ENCODE measurements at places on chromosomes 7 and 10.
A peak's percentile ranks its signal among the peaks of the same experiment; 100 is the strongest.

DNA sequence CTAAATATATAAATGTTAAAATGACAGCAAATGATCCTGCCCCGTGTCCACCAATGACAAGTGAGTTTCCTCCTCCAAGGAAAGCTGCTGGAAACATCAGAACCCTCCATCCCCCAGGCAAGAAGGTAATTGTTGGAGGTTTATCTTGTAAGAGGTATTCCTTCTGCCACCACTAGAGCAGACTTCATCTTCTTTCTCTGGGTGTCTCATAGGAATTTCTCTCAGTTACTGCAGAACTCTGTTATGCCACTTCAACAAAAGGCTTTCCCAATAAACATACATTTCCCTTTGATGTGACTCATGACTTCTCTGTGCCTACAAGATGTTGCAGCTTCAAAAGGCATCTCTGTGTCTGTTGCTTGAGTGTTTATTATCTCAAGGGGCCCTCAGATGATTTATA, 279.1 kb downstream of the BMPER start:
- no peak for DNase-seq

DNA sequence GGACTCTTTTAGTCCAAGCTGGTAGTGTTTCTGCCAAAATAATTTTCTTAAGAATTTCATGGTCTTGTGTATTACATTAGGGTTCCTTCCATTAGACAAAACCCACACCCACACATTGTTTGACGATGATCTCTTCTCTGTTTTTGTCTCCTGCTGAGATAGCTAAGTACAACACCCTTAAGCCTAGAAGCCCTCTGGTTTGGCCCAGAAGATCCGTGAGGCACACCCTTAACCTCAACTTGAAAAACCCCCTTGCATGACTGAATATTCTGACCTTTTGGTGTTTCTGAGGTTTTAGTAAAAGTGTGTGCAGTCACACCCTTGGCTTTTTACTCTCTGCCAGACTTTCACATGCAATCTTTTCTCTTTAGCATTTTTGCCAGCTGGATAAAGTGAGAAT, 29.3 kb upstream of the ERCC6 start:
- no peak for DNase-seq

- DNase-seq = peak; percentile 13
Observed at GRCh38 chr7:83267141-83267631, 104.5 kb upstream of the PCLO start.

- DNase-seq = no peak
Observed at GRCh38 chr7:93148727-93149126, 542 bp upstream of the SAMD9L start.

GRCh38 chr7:148883266-148884048, 634 bp downstream of the EZH2 start:
- DNase-seq = no peak

DNA sequence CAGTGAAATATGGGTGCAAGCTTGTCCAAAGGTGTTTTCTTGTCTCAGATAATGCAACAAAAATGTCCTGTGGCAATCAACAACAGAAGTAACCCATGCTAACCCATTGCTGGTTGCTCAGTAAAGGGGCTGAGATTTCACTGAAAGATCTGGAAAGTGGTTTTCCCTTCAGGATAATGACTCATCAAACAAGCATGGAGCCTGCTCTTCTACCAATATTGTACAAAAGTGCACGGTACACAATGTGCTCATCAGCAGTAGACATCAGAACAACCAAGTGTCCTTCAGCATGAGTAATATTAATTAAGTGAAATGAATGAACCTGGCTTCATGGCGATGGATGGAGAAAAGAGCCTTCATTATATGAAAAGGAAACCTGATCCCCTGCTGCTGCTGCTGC, 287.1 kb upstream of the NEBL start:
- DNase-seq = peak; percentile 67

DNA sequence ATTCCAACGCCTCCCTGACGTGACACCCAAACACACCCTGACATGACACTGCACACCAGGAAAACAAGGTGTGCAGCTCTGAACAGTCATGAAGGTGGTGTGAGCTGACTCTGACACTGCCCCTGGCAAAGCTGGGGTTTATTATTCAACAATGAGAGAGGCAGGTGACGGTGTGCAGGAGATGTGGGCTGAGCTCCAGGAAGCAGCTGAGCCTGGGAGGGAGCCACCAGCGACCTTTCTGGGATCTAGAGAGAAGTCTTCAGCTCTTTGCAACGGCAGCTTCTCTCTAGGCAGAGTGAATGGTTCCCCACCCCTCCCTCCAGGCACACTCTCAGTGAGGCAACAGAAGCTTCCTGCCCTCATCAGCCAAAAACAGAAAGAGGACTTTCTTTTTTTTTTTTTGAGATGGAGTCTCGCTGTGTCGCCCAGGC, 65.6 kb downstream of the SH3PXD2A start:
- DNase-seq = no peak

- no peak for DNase-seq
Observed at GRCh38 chr7:136956671-136957070, 88.2 kb downstream of the CHRM2 start.

GRCh38 chr10:33224251-33224965, 110.1 kb downstream of the NRP1 start:
- DNase-seq = no peak

GRCh38 chr7:148738737-148739535, 40.2 kb downstream of the CUL1 start:
- DNase-seq = no peak

- DNase-seq = no peak
Observed at GRCh38 chr7:25887795-25888559, 264.0 kb upstream of the NFE2L3 start.

DNA sequence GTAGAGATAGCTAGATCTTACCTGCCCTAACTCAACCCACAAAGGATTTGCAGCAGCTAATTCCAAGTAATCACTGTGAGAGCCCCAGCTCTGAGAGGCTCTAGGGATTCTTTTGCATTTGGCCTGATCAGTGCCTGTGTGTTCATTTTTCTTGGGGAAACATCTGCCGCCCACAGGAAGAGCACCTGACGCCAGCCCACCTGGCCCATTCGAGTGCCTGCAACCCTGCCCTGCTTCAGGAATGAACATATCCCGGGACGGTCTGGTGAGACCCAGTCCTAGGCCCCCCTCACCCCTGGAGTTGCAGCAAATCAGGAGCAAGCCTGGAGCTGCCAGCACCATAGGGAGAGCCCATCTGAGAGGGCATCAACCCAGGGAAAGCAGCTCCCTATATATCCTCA, 38.8 kb downstream of the GSDME start:
- DNase-seq = no peak

DNA sequence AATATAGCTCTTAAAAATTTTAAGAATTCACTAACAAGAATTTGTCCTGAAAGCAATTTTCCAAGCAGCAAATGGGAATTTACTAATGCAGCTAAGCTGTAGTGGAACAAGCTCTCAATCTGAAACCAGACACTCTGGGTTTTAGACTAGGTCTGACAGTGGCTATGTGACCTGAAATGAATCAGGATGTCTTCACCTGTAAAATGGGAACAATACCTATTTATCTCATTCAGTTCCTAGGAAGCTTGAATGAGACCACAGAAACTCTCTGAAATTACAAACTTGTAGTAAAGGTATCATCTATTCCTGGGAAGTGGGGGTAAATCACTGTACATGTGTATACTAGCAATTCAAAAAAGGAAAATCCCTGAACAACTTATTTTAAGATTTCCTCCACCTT, 1.2 kb downstream of the DNAJC2 start:
- no peak for DNase-seq

DNA sequence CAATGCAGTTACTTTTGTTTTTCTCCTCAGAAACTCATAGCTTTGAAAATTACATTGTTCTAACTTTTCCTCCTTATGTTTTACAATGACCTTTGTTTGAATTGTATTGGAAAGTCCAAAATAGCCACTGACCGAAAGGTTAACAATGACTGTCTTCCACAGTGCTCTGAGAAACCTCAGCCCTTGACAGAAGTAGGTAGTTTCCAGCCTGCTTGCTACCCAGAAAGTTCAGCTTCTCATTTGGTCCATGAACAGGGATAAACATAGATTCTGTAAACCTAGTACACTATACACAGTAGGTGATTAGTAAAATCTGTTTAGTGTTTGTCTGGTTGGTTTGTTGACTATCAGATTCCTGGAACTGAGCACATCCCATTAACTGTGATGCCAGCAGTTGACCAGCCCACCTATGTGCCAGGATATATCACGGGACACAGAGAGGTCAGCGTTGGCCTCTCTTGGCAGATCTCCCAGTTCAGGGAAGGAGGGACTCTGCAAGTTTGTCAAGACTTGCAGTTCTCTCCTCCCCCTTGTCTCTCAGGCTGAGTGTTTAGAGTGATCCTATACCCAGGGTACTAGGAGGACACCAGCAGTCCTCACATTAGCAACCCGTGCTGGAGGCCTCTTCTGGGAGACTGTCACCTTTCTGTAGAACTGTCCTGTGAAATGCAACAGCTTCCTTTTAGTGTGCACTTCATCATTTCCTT, 297.6 kb downstream of the ARHGAP12 start:
- DNase-seq = no peak

DNA sequence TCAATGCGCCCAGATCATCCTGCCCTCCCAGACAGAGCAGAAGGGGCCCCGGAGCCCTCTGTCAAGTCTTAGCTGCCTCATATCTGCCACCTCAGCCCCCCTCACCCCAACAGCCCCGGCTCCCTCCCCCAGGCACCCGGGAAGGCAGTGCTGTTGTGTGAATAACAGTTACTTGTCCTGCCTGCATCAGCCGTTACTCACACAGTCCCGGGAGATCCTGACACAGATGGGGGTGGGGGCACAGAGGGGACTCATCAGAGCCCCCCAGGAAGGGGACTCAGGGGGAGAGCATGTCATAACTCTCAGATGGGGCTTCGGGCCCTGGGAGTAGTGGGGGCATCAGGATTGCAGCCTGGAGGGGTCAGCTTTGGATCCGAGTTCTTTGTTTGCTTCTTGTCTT, 12.4 kb upstream of the SERPINE1 start:
- DNase-seq = no peak

DNA sequence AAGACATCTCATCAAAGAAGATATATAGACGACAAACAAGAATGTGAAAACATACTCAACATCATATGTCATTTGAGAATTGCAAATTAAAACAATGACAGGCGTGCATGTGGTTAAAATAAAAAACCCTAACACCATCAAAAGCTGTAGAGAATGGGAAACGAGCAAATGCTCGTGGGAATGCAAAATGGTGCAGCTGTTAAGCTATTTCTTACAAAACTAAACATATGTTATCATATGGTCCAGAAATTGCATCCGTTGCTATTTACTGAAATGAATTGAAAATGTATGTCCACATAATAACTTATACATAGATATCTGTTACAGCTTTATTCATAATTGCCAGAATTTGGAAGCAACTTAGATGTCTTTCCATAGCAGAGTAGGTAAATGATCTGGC, 574.4 kb downstream of the TNS3 start:
- no peak for DNase-seq

GRCh38 chr7:88927-89231, 103.5 kb upstream of the FAM20C start:
- DNase-seq = no peak

GRCh38 chr10:26435852-26436251, 2.3 kb upstream of the APBB1IP start:
- DNase-seq = no peak

- DNase-seq = no peak
Observed at GRCh38 chr10:107362306-107362705, 197.8 kb upstream of the SORCS1 start.

- DNase-seq = no peak
Observed at GRCh38 chr10:49448924-49449323, 53.0 kb upstream of the DRGX start.

GRCh38 chr7:99898023-99898357, 21.2 kb upstream of the OR2AE1 start:
- DNase-seq = no peak

- peak; percentile 37 for DNase-seq
Observed at GRCh38 chr10:17445400-17445998, 8.9 kb downstream of the ST8SIA6 start.

- DNase-seq = no peak
Observed at GRCh38 chr10:6958711-6959110, 378.6 kb upstream of the PRKCQ start.

DNA sequence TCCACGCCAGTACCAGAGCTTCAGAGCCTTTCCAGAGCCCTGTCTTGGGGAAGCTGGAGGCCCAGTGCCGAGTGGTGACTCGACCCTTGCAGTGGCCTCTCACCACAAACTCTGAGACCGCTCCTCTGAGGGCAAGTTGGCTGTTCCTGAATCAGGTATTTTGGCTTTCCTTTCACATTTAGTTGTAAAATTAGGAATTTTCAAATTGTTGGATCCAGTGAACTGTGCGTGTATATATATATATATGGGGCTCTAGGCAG, 128.7 kb upstream of the UNC5B start:
- no peak for DNase-seq

- DNase-seq = no peak
Observed at GRCh38 chr7:113120647-113121046, 2.3 kb upstream of the SMIM30 start.

DNA sequence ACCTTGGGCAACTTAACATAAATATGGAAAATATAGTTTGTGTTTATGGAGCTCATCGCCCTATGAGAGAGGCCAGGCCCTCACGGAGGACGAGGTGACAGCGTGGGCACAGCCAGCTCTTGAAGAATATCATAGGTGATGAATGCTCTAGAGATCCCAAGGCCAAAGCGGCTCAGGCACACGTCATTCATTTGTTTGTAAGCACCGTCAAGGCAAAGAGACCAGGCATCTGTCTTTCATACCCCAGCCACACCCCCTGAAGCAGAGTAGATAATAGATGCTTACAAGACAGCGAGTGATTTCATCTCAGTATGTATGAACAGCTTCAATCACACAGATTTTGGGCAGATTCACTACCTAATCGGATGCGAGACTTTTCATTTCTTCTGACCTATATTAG, 242.1 kb upstream of the C7orf33 start:
- DNase-seq = no peak

GRCh38 chr10:22491931-22492615, 146.8 kb downstream of the SPAG6 start:
- DNase-seq = no peak

- DNase-seq = no peak
Observed at GRCh38 chr10:81027223-81027622, 489.5 kb downstream of the SH2D4B start.

GRCh38 chr10:6008497-6009142, 31.3 kb upstream of the IL15RA start:
- DNase-seq = no peak

DNA sequence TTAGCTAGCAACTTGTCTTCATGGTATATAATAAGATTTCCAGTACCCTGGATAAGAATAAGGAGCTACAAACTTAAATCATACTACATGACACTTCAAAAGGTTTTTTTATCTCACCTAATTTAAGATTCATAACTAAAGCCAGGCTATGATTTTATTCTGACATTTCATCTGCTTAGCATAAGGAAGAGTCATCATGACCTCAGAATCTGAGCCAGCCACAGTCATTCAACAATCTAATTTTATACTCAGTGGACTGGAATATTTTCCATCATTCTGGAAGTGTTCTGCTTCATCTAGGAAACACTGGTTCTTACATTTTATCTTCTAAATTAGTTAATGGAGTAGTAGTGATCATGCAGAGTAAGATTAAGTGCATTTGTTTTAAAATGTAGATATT, 102.1 kb upstream of the KCND2 start:
- no peak for DNase-seq
